EH (cell line): ENCODE measurements at places on chromosomes 5 and 9.

- DNase-seq, result no peak
Observed at GRCh38 chr5:61268871-61269270, 63.2 kb upstream of the ZSWIM6 start.

- no peak for DNase-seq
Observed at GRCh38 chr9:135240222-135240621, 152.8 kb downstream of the OLFM1 start.

DNA sequence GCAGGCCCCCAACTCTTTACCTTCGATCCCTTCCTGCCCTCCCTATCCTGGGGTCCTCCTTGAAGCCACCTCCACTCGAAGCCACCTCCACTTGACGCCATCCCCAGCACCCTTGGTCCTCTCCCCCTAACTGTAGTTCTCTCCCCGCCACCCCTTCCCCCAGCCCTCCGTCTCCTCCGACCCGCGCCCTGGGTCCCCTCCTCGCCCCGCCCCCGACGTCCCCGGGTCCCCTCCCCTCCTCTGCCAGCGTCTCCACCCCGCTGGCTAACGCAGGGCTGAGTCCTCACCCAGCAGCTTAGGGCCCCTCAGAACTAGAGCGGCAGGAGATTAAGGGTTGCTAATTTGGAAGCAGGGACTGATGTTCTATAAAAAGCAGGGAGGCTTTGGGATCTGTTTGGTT is 30.6 kb upstream of the ANKRD33B start:
- no peak for DNase-seq

- peak; percentile 23 for DNase-seq
Observed at GRCh38 chr5:38672059-38672788, 115.8 kb upstream of the LIFR start.

- DNase-seq, result no peak
Observed at GRCh38 chr9:23245067-23245466, 581.0 kb downstream of the ELAVL2 start.

DNA sequence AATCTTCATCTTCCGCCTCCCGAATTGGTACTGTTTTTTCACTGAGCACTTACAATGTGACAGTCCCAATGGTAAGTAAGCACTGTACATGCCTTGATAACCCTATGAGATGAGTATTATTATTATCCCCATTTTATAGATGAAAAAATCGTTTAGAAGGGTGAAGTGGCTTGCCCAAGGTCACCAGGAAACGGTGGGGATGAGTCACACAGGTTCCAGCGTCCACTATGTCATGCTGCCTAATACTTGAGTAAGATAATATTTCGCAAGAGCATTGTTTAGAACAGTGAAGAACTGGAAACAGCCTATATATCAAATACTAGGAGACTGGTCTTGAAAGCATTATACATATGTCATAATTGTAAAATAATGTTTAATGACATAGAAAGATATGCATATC is 12.9 kb downstream of the HAND1 start:
- DNase-seq, result peak; percentile 60

DNA sequence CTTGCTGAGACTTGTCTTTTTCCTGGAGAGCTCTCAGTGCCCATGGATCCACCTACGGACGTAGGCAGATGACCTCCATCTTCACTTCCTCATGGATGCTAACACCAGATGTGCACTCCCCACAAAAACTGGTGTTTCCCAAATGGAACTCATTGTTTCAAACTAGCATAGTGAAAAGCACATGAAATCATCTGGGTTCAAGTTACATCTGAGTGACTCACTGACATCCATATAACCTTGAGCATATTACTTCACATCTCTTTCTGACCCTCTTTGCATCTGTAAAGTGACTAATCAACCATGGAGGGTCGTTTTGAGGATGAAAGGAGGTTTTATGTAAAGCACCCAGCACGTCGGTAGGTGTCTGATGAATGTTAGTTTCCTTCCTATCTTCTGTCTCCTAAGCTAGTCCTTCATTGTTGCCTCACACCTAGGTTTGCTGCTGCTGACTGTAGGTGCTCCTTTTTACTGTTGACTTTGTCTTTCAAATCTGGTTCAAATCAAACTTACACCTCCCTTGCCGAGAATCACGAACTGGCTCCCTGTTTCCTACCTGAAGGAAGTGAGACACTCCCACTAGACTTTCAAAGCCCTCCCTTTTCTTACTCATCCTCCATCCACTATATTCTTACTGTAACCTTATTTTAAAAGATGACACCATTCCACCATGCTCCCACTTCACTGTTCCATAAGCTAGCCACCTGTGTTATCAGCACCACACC is 10.3 kb downstream of the OCLN start:
- DNase-seq, result peak; percentile 70

GRCh38 chr9:3244963-3245653 is 280.7 kb downstream of the RFX3 start:
- DNase-seq, result no peak

GRCh38 chr5:58925627-58926540 is 343.0 kb downstream of the RAB3C start:
- no peak for DNase-seq

DNA sequence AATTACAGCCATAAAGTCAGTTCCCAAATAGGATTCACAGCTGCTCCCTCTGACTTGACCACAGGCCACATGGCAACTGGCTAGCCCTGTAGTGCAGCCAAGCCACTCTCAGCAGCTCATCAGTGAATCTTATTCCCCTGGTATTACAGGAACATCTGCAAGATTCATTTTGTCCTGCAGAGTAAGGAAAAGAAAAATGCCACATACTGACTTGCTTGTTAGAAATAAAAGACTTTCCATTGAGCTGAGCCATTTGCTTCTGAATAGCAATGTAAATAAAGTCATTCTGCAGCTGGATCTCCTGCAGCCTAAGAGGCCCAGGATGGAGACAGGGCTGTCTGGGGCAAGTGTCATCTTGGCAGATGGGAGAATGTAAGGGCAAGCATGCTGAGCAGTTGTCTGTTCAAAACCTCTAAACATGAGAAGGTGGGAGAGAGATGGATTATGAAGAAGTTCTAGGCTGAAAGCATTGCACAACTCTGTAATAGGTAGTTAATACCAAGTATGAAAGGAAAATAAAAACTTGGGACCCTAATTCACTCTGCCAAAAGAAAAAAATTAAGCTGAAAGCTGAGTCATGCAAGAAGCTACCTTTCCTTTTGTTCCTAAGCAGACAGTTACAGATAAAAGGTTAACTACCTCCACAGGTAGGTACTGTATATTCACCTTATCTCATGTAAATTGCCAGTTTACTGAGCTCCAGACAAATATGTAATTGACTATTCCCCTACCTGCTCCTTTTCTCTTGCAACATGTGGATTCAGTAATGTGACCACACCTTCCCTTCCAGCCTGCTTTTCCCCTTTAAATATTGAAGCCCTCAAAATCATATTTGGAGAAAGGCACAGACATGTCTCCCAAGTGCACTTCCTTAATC is 244.4 kb upstream of the RAI14 start:
- DNase-seq, result peak; percentile 57

GRCh38 chr9:114746591-114747346 is 59.1 kb downstream of the TNFSF15 start:
- DNase-seq, result peak; percentile 46

DNA sequence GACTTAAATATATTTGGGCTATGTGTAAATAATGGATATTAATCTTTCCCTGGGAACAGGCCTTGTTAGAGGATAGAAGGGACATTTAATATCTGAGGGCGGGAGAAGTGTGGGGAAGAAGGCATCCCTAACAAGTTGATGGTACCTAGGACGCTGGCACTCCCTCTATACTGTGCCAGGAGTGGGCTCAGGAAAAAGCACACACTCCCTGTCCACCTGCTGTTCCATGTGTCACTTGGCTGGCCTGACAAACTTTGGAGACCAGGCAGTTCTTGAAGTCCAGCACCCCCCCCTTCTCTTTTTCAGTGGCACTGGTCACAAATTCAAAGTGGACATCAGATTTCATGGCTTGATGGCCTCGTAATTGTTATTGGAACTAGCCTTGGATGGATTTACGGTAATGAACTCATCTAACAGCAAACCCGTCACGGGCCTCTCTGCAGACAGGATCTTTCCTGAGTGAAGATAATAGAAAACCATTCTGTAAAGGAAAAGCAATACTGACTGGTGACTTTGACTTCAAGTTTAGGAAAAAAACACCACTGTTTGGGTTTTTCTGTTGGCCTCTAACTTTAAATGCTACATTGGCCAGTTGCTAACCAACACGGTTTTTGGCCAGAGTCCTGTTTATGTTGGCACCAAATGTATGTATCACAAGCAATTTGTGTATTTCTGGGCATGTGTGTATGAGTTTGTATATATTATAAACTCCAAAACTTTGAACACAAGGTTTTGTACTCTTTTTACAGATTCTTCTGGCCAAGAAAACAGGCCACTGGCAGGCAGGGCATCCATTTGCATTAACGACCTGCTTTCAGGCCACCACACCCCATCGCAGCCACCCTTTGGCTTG is 552.6 kb downstream of the CCDC171 start:
- DNase-seq, result peak; percentile 17

GRCh38 chr5:109454731-109455505 is 45.1 kb upstream of the PJA2 start:
- DNase-seq, result peak; percentile 43

- DNase-seq, result no peak
Observed at GRCh38 chr9:128092199-128092977, 24.4 kb downstream of the SLC25A25 start.

DNA sequence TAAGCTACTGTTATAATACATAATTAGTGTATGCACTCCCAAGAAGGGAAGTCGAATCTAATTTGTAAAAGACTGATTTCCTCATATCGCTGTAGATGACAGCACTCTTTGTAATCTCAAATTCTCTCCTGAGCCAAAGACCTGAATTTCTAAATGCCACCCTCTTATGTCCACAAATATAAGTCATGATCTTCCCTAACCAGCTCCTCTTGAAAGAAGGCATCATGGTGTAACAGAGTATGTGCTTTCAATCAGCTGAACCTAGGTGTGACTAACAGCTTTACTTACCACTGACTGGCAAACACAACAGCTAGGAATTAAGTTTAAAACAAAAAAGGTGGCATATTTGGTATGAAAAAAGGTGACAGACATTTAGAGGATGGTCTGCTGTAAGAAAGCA is 34.0 kb upstream of the CTNNAL1 start:
- DNase-seq, result no peak

DNA sequence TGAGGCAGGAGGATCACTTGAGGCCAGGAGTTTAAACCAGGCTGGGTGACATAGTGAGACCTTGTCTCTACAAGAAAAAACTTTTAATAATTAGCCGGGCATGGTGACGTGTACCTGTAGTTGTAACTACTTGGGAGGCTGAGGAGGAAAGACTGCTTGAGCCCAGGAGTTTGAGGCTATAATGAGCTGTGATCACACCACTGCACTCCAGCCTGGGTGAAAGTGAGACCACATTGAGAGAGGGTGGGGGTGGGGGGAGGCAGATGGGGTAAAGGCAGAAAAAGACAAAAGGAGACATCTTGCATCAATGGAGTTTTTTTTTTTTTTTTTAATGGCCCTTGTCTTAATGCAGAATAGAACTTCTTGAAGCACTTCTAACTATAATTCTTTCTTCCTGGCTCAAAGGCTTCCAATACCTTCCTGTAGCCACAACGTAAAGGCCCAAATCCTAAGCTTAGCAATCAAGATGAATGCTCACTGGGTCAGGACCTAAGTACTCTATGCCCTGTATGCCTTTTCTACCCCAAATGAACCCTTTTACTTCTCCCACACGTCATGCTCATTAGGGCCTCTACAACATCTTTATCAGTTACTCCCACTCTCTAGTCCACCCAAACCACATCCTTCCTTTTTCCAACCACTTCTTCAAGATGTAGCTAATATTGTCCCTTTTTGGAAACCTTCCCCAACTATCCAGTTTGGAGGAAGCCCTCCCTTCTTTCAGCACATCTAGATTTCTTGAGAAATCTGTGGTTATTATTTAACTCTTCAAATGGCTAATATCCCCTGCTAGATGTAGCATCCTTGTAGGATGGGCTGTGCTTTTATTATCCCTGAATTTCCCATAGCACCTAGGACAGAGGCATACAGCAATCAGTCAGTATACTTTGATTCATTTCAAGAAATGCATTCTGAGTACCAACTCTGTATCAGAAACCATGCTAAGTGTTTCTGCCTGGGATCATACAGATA is 40.8 kb downstream of the CSF2 start:
- no peak for DNase-seq

- no peak for DNase-seq
Observed at GRCh38 chr9:133202688-133203453, 6.2 kb downstream of the OBP2B start.

- DNase-seq, result no peak
Observed at GRCh38 chr5:33476992-33477391, 36.2 kb downstream of the TARS1 start.

- DNase-seq, result no peak
Observed at GRCh38 chr9:117416856-117417255, 2.0 kb upstream of the ASTN2 start.

GRCh38 chr5:148085977-148086705 is 22.4 kb downstream of the SPINK5 start:
- peak; percentile 3 for DNase-seq

- DNase-seq, result peak; percentile 68
Observed at GRCh38 chr9:84711936-84712335, 42.4 kb downstream of the NTRK2 start.

- DNase-seq, result peak; percentile 44
Observed at GRCh38 chr5:56633950-56634349, 181.4 kb upstream of the MAP3K1 start.

DNA sequence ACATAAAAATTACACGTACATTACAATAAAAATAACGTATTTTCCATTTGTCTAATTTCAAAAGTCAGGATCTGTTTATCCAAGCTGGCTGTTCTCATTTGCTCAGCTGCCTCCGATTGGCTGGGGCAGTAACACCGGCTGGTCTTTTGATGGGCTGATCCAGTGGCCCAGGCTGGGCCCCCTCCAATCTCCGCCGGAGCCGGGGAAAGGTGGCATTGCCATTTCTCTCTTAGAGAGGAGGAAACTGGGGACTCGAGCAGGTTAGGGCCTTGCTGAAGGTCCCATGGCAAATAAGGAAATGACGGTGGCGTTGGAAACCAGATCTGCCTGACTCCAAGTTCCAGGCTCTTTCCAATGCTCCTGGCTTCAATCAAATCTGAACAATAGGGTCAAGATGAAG is 6.6 kb downstream of the CPLX2 start:
- DNase-seq, result no peak

- no peak for DNase-seq
Observed at GRCh38 chr5:170038241-170038640, 57.9 kb upstream of the INSYN2B start.

DNA sequence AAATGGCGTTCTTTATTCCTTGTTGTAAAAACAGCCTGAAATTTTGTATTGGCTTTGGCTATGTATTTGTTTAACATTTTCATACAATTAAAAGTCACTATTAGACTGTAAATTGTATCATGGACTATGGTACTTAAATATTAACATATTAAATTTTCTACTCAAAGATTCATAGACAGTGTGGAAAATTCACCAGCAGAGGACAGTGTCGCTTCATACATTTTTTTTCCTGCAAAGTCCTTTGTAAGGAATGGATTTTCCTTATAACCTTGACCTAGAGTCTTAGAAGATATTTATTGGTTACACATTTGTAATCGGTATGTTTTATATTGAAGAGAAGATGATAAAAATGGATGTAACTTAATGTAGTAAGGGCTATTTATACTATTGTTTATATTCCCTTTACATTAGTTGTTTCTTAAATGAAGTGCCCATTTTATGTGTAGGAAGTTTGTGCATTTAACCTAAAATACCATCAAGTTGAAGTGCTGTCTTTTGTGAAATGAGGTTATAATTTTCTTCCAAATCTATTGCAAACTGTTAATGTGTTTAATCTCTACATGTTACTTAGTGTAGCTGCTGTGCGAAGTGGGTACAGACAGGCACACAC is 150.1 kb downstream of the KDM4C start:
- peak; percentile 52 for DNase-seq
